ENCODE measurements at places on chromosomes 3 and 15.

DNA sequence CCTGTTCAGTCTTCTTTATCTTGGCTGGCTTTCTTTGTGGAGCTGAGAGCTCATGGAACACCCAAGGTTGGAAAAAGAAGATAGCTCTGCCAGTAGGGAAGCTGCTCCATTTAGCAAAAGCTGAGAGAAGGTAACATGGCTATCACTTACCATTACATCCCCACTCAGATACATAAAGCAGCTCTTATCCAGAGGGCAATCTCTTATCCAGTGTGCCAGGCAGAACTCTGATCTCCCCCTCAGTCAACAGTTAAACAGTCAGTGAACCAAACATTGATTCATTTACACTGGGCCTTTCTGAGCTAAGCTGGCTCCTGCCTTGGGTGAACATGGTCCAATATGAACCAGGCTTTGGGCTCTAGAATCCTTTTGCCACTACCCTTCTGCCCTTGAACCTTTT is 624.2 kb downstream of the NTRK3 start:
- no peak for DNase-seq

DNA sequence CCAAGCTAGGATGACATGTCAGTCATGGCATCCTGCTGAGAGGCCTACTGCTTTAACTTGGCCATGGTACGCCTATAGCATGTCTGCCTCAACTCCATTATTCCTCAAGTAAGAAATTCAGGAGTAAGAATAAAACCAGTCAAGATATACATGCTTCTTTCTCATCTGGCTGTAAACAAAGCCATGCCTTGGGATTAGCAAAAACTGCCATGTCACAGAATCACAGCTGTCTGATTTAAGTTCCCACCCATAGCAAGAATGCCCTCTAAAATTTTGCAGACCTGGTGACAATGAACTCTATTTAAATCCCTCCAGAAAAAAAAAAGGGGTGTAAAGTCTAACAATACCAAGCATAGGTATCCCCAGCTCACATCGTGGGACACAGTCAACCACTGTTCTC is 55.6 kb upstream of the ACAN start:
- no peak for DNase-seq

DNA sequence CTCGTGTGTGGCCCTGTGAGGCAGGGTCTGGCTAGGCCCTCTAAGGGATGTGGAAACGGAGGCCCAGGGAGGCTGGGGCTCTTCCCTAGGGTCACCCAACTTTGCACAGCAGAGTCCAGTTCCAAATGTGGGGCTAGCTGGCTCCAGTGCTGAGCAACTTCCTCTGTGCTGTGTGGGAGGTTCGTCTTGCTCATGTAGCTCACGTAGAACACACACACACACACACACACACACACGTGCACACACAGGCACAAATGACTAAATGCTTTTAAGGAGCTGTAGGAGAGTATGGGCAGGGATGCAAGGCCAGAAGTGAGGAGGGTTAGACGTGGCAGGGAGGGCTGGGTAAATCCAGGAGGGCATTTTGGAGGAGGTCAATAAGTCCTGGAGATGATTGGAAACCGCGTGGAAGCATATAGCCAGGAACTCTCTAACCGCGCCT is 213.8 kb downstream of the RPLP1 start:
- no peak for DNase-seq

DNA sequence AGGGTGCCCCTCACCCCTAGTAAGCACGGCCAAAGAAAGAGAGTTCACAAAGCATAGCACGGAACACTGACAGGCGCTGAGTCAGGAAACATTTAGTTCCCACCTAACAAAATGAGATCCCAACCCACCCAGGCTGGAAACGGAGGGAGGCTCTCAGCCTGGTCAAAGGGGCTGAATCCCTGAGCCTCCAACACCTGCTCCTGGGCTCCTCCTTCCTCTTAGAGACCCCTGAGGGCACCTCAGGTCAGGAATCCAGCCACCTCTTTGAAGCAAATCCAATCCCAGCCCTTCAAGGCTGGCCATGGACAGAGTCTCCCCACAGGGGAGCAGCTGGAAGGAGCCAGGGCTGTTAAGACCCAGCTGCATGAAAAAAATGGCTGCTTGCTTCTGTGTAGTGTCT is 154.4 kb upstream of the HES1 start:
- DNase-seq = no peak

DNA sequence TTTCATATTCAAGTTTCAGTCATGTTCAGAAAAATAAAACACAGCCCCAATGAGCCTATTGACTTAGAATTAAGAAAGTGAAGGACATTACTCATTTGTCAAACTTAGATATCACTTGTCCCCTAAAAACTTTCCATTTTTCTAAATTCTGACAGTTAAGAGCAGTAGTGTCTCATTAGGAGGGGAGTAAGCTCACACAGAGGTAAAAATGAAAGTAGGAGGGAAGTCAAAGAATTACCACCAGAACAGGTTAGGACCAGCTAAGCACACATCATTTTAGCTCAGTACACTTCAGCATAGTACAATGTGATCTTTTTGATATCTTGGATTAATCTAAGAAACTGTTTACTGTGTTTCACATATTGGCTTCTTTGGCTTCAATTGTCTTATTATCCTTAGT is 64.3 kb downstream of the OSTN start:
- DNase-seq = peak; percentile 8

DNA sequence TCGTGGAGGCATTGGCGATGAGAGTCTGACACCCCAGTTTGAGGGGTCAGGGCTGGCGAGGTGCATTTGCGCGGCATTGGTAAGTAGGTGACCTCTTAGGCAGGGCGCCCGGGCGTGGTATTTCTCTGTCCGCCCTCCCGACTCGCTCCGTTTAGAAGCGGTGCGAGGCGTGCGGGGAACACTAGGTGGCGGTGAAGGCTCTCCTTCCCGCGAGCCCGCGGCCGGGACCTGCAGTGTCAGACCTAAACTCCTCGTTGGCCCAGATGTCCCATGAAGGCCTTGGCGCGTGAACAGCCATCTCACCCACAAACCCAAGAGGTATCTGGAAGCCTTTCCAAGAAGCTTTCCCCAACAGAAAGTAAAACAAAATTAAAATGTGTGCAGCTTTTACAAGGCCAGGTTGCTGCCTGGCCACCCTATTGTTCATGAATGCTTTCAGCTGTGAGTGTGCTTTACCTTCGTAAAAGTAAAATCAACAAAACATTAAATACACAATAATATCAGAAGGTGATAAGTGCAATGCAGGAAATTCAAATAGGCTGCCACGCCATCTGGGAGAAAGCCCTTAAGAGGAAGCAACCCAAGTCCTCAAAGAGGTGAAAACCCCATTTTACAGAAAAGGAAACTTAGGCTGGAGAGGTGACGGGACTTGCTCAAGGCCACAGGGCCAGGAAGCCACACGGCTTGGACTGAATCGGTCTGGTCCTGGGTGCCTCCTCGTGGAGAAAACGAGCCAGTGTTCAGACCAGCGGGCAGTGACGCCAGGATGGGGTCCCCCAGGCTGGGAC is 120.3 kb downstream of the ETFA start:
- DNase-seq = peak; percentile 92

GRCh38 chr3:139357899-139358298 is 14.1 kb downstream of the MRPS22 start:
- DNase-seq = no peak

GRCh38 chr15:31774045-31774444 is 256.3 kb upstream of the CHRNA7 start:
- DNase-seq = no peak

- no peak for DNase-seq
Observed at GRCh38 chr15:59689626-59690236, 611 bp upstream of the BNIP2 start.

DNA sequence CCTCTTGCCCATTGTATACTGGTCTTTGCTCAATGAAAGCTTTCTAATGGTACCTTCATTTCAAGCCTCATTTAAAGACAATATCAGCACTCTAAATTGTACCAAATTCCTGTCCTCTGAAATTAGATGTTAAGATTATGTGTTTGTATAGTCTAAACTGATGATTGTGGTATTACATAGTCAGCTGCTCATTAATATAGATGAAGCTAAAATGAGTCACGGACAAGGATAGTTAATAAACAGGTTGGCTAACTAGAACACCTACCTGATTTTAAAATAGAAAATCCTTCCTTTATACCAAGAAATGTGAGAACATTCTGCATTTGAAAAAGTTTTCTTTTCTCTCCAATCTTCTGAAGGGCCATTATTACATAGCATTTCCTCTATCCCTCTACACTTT is 2.9 kb downstream of the PRKCI start:
- no peak for DNase-seq

DNA sequence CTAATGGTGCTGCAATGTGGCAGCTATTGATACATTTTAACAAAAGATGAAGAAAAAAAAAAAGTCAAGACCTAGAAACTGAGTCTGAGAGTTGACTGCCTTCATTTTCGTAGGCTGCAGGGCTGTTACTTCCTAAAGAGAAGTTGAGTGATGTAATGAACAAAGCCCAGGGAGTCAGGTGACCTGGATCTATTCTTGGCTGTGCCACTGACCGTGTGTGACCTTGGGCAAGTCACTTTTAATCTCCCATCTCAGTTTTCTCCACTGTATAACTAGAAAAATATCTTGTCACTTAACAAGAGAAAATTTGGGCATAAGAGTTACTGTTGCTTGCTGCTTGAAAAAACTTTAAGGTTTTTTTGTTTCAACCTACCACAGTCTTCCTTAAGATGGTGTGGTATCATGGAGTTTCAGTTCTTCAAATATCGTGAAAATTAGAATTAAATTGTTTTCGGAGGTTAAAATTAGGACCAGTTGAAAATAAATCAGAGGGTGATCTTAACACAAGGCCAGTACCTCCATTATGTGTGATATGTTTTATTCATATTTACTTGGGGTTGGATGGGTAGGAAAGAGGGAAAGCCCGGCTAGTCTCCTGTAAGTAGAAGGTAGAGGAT is 5.8 kb downstream of the FMN1 start:
- DNase-seq = no peak

- no peak for DNase-seq
Observed at GRCh38 chr3:57972531-57973111, 35.6 kb upstream of the FLNB start.

DNA sequence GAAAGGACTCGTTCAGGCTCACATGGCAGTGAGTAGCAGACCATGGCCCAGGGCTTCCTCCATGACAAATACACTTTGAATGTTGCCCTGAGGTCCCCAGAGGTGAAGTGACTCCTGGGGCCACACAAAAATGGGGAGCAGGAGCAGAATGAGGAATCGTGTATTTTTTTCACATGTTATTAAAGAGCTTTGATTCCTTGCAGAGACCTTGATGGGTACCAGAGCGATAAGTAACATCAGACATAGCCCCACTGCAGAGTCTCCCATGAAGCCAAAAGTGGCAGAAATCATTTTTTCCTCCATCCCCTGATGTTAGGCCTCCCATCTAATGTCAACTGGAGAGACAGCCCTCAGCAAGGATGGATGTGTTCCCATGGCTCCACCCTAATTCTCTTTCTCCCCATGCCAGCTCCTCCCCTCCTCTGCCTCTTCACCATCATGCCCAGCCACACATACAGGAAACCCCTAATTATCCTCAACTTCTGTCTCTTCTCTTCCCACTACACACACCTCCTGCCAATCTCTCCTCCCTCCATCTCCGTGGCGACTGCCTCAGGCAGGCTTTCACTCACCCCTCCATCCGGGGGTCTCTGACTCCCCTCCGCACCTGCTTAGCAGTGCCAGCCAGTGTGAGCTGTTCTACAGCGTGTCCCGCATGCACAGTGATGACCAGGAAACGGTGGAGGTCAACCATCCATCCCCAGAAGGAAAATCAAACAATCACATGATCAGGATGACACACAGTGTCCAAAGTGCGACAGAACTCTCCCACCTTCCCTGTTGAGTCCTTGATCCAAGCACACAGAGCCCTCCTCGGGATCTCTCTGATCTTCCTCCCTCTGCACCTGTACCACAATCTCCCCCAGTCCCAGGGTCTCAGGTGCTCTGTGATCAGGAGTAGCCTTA is 7.1 kb upstream of the SSUH2 start:
- no peak for DNase-seq

- DNase-seq = no peak
Observed at GRCh38 chr15:47951781-47952180, 169.0 kb upstream of the SLC24A5 start.

DNA sequence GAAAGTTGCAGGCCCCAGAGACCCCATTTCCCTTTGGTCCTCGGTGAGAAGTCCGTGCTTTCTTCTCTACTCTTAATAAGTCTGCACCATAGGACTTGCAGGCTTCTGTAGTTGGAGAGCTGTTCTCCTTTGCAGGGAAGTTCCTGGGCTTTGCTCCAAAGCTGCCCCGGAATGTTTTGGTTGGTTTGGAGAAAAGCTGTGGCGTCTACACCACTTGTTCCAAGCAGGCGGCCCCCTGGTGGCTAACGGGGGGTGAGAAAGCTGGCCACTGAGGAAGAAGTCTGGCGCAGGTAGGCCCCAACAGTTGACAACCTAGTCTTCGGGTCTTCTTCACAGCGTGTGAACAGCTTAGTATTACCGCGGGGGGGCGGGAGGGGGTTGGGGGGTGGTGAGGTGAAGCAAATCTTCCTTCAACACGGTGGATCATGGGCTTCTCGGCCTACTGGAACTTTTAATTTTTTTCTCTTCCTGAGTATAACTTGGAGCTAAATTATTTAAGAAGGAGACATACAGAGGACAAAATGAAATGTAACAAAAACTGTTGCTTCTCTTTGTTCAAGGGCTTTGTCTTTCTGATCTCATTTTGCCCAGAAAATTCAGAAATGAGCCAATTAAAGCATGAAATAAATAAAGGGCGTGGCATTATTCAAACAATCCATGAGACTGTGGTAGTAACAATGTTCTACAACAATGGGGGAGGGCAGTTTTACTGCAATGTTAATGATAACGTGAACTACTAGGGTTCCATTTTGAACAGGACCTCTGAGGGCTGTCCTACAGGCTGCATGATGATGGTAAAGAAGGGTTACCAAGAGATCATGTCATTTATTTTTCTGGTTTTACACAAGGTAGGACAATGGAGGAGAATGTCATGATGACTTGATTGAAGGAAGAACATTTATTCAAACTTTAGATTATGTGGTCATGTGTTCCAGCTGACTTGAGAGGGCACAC is 2.2 kb upstream of the THRB start:
- DNase-seq = peak; percentile 76

- DNase-seq = peak; percentile 25
Observed at GRCh38 chr15:78000091-78000926, 77.2 kb downstream of the TBC1D2B start.

- DNase-seq = no peak
Observed at GRCh38 chr3:127710155-127710941, 37.6 kb downstream of the ABTB1 start.

DNA sequence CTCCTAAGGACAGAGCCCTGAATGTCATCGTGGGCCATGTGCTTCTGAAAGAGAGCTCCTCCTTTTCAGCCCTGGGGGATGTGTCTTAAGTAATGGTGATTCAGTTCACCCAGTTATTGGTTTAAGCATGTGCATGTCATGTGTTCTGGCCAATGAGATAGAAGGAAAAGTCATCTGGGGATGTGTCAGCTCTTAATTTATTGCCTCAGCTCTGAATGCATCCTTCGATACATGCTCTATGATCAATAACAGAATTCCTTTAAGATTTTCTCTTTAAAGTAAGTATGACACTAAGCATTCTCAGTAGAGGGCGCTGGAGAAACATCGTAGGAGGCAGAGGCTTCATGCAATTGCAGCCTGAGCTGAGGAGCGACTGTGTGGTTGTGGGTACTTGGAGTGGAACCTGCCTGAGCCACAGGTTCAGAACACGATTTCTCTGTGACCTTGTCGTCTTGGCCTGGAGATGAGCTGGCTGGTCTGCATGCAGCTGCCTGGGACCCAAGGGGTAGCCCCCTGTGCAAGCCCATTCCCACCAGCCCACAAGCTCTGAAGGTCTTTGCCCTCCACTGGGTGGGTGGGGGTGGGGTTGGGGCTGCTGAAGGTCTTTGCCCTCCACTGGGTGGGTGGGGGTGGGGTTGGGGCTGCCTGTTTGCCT is 69.5 kb downstream of the C3orf38 start:
- peak; percentile 69 for DNase-seq

Data from GM03348 (cell line).